Activated T-helper 1 cell treated with Interleukin-2 at 50 U/mL for 16 hours (primary cell): ENCODE measurements at places on chromosomes 1 and 21.

DNA sequence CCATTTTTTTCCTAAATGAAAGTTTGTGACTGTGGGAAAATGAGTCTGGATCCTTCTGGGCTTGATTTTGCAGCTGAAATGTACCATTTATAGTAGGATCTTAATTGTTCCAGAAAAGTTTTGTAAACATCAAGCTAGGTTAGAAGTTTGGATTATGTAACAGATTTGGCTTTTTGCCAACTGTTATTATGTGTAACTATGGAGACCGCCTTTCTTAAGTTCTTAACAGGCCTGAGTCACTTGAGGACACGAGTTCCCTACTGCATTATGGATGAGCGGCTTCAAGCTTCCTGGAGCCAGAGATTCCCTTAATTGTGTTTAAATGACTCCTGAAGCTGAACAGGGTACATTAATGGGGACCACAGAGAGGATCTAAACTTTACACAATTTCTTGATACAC, 22.2 kb downstream of the SLC25A33 start:
- no peak for DNase-seq

GRCh38 chr1:243883551-243883950, 33.5 kb upstream of the AKT3 start:
- DNase-seq, result no peak

- DNase-seq, result no peak
These were observed 4.0 kb downstream of the CLCA1 start for GRCh38 chr1:86472767-86473166.

DNA sequence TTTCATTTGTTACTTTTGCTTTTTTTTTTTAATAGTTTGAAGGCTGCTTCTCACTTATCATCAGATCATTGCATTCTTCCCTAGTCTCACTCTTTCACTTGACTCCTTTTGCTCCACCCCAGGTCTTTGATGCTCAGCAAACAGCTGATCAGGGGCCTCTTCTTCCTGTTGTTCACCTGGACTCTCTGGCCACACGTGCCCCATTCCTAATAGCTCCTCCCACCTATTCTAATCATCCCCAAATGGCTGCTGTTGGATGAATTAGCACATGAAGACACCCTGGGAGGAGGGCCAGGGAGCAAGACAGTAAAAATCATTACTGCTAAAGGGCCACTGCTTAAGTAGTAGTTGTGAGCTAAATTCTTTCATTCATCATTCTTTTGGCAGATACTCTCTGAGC, 119.5 kb downstream of the MAB21L3 start:
- DNase-seq, result no peak

DNA sequence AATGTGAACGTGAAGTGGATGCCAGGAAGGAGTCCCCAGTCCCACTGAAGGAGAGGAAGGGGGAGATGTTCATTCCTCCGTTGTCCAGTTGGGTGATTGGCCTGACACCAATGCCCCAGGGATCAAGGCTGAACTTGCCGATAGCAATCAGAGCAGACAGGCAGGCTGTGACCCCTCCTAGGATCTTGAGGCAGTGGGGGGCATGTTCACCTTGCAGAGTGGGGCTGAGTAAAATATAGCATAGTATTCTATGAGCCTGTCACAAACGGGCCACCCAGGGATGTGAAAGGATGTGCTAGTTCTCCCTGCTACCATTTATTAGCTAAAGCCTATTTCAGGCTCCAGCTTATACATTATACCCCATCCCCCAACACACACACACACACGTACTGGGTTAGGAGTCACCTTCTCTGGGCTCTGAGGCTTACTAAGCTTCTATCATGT, 80.7 kb upstream of the CD34 start:
- no peak for DNase-seq

GRCh38 chr1:181759481-181759880, 276.2 kb downstream of the CACNA1E start:
- DNase-seq, result no peak

DNA sequence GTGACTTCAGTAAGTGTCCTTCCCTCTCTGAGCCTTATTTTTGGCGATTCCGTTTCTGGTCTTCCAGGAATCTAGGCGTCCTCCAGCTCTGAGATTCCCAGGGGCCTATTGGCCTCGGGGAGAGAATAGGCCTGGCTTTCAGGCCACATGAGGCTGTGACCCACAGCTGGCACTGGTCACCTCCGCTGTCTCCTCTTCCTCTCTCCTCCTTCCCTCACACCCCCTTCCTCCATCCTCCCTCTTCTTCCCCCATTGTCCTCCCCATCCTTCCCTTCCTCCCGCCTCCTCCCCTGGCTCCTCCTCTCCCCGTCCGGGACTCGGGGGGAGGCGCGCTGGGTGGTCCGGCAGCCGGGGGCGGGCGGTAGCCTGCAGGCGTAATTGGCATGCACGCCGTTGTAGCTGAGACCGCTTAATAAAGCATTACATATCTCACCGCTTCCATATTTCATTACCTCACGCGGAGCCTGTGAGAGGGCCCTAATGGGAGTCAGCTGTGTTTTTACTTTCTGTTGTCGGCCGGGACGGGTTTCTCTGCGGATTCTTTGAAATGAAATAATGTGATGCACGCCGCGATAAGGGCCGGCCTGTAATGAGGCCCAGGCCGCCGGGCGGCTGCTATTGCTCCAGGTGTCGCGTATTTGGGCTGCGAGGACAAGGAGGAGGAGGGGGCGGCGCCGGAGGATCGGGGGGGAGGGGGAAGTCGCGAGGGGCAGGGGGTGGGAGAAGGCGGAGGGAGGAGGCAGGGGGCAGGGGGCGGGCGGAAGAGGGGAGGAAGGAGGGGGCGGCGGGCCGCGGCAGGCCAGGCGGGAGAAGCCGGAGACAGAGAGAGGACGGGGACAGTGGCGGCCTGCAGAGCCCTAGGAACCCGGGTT, 95.3 kb downstream of the FOXD2 start:
- DNase-seq, result no peak

GRCh38 chr1:203405703-203406438, 54.9 kb upstream of the FMOD start:
- DNase-seq, result no peak

DNA sequence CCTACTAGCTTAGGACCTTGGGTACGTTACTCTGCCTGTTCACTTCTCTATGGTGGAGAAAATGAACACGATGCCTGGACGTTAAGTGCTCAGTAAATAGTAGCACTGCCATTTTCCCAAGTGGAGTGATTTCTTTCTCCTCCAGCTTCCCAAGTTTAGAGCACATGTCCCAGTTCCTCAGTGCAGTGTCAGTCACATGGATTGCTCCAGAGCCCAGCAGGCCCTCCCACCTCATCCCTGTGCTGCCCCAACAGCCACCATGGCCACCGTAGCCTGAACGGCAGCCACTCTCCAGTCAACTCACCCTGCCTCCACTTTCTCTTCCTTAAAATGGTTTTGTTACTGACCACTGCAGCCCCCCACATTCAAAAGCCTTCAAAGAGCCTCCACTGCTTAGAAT, 8.5 kb downstream of the STMN1 start:
- no peak for DNase-seq

DNA sequence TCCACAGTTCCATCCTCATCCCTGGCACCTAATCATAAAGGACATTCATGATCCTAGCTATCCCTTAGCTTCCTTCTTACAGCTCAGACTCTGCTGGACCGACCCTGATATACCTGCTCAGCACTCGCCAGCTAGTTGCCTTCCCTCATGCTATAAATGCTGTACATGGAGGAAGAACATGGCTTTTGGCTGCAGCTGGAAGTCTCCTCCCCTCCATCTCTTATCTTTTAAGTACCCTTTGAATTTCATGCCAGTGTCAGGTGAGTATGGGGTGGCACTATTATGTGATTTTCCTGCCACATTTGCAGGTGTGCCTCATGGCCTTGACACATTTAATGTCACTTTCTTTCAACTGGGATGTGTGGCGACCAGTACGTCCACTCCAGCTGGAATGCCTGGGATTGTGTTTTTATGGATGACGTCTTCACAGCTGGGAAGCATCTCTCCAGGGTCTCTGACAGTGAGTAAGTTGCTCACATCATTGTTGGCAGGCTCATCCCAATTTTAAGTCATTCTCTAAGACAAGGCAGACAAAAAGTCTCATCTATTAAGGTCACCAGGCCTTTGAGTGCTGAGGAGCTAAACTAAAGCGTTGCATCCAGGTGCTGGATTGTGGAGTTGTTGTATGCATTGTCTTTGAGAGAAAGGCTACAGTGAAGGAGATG, 43.4 kb downstream of the RUNX1 start:
- no peak for DNase-seq

DNA sequence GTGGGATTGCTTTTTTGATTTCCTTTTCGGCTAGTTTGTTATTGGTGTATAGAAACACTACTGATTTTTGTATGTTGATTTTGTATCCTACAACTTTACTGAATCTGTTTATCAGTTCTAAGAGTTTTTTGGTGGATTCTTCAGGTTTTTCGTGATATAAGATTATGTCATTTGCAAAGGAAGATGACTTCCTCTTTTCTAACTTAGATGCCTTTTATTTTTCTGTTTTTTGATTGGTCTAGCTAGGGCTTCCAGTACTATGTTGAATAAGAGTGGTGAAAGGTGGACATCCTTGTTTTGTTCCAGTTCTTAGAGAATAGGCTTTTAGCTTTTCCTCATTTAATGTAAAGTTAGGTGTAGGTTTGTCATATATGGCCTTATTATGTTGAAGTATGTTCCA, 13.1 kb upstream of the NHLH2 start:
- no peak for DNase-seq

DNA sequence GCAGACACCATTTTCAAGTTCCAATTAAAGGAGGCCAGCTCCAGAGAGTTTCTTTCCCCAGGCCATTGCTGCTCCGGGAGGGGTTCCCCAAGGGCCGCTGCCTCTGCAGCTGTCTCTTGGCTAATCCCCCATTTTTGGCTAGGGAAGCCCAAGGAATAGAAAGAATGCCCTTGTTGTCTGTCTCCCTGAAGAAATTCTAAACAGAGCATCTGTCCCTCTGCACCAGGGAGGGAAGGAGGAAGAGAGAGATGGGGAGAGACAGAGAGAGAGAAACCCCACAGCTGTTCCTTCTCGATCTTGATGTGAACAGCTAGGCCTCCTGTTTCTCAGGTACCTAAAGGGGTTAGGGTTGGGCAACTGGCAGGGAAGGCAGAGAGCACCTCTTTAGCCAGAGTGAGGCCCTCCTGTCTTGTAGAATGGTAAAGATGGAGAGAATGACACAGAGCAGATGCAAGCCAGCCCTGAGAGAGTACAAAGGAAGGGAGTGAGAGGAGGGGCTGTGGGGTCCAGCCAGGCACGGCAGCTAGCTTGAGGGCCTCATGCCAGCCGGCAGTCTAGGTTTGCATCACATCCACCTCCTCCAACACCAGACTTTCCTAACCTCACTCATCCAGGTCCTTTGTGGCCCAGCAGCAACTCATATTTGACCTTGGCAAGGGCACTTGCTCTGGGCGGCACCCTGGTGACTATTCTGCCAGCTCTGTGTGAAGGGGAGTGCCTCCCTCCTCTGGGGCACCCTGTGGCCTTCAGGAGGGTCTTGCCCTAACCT, 13.1 kb downstream of the OPTC start:
- DNase-seq, result no peak

- no peak for DNase-seq
These were observed 21.7 kb upstream of the LSS start for GRCh38 chr21:46250146-46250725.

GRCh38 chr1:18527921-18528320, 47.2 kb downstream of the KLHDC7A start:
- no peak for DNase-seq

- no peak for DNase-seq
These were observed 257.1 kb upstream of the CSF3R start for GRCh38 chr1:36739703-36740289.

DNA sequence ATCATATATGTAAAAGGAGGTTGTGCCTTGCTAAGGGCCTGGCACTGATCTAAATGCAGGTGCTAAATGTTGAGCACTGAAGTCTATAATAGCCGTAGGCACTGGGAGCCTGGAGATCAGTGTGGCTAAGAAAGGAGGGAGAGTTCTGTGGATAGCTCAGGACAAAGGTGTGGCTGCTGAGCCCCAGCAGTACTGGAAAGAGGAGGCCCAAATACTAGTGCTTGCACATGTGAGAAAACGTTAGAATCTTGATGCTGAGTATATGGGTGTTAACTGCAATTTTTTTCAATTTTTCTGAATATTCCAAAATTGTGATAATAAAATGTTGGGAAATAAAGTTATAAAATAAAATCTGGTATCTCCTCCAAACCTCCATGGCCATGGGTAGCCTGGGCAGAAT, 62.5 kb upstream of the PTGFRN start:
- no peak for DNase-seq

GRCh38 chr1:43214501-43215444, 42.6 kb downstream of the CFAP57 start:
- DNase-seq, result no peak

- no peak for DNase-seq
These were observed 129.2 kb downstream of the GLUL start for GRCh38 chr1:182262425-182262824.

DNA sequence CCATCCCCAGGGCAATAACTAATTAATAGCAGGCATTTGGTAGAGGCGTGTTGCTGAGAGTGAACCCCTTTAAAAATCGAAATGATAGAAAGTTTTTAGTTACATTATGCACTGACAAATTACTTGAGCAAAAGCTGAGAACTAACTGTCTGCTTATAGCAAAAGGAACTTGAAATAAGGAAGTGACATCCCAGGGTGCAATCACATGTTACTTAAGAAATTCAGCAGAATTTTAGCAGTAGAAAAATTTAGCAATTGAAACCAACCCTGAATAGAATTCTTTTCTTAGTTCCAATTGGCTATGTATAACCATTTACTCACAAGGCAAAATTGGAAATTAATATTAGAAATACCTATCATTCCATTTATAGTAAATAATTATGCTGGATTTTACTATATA, 139.5 kb upstream of the SAMSN1 start:
- no peak for DNase-seq

- no peak for DNase-seq
These were observed 404.0 kb upstream of the VAMP3 start for GRCh38 chr1:7366955-7367665.

GRCh38 chr1:1542766-1543705, 2.6 kb upstream of the TMEM240 start:
- no peak for DNase-seq

GRCh38 chr1:66788231-66788939, 12.7 kb downstream of the INSL5 start:
- no peak for DNase-seq

GRCh38 chr1:41328001-41328615, 33.1 kb upstream of the FOXO6 start:
- DNase-seq, result no peak

DNA sequence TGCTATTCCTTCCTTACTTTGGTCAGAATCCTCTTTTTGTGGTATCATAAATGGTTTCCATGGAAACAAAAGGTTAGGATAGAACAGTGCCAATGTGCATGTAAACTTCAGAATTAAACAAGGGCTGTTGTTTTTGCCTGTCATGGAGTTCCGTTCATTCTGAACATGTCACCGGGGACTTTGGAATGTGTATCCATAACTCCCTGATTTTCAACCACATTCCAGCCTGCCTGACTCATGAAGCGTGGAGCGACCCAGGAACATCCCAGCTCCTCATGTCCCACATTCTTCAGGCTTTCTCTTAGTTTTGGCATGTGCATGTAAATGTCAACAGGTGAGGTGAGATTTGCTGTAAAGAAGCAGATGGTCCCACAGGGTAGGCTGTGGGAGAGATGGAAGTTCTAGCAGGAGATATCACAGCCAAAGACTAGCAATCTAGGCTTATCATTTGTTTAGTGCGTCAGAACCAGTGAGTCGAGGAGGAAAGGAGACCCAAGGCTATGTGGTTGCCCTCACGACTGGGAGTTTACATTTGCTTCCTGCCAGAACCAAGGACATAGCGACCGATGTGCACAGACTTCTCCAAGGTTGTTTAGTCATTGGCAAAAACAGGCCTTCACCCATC, 23.0 kb upstream of the DNAJC11 start:
- no peak for DNase-seq
